ENCODE measurements at places on chromosomes 5 and 9.

- DNase-seq = no peak
Observed at GRCh38 chr9:35027860-35028259, 38.3 kb downstream of the DNAJB5 start.

DNA sequence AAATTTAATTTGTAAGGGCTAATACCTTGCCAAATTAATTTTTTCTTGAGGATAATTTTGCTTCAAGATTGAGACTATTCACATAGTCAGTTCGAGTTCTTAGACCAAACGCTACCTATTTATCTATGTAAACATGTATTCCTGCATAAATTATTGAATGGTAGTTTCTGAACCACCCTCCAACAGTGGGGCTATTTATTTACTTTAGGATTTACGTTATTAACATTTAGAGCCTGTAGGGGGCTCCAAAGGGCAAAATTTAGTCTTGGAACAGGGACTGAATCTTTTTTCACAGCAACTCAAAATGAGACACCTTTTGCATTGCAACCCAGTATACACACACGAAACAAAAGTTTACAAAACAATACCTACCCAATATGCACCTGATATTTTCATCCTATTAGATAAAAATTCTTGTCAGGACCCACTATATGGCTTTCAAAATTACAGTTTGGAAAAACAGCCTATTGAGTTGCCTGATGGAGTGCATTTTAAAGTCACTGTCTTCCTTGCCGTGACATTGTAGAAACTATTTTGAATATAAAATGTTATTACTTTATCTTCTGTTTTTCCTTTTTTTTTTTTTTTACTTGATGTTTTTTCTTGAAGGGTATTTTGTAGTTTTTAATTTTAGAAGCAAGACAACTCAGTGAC, 47.1 kb upstream of the POU4F3 start:
- no peak for DNase-seq

- no peak for DNase-seq
Observed at GRCh38 chr9:34957492-34958410, at the start of gene PHF24. Gene PHF24, plus strand, starts transcription at chr9:34958285. Its CDS starts 13,014 bp downstream, at chr9:34971299.

DNA sequence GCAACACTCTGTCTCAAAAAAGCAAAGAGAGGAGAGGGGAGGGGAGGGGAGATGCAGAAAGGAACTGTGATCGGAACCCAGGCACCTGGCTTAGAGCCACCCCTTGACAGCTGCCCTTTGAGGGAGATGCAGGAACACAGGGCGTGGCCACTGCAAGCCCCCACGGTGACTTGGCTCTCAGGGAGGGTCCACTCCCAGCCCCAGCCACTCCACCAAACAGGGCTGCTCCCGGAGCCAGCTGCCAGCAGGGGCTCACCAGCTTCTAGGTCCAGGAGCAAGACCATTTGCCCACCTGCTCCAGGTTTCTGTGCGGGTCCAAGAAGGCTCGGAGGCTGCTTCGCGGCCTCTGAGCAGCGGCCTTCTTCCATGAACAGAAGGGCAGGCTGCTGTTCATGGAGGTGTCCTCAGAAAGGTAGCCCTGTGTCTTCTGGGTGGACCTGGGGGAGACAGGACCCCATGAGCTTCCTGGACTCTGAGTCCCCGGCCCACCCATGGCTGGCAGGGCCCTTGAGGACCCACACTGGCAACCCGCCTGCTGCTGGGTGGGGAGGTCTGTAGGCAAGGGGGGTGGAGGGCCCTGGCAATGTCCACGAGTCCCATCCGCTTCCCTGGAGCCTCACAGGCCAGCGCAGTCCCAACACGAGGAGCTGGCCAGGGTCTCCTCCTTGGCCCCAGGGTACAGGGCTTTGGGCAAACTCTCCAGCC, 7.9 kb downstream of the C9orf50 start:
- no peak for DNase-seq

- DNase-seq = no peak
Observed at GRCh38 chr9:135950135-135950682, 11.0 kb downstream of the UBAC1 start.

- no peak for DNase-seq
Observed at GRCh38 chr5:36078430-36078829, 11.7 kb upstream of the UGT3A2 start.

GRCh38 chr5:131210151-131210510, 39.4 kb downstream of the LYRM7 start:
- DNase-seq = no peak

DNA sequence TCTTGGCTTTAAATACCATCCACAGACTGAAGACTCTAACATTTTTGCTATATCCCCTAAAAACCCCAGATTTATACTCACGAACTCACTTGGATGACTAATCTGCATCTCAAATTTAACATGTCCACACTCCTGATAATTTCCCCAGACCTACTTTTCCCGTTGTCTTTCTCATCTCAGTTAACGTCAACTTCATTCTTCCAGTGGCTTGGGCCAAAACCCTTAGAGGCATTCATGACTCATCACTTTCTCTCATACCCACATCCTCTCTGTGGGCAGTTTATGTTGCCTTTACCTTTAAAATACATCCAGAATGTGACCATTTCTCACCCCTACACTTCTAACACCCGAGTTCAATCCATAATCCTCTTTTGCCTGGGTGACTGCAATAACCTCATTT, 96.7 kb downstream of the EDIL3 start:
- no peak for DNase-seq

GRCh38 chr5:136992796-136993489, 506.2 kb downstream of the SPOCK1 start:
- no peak for DNase-seq

- no peak for DNase-seq
Observed at GRCh38 chr9:17361378-17361777, 217.5 kb upstream of the SH3GL2 start.

- no peak for DNase-seq
Observed at GRCh38 chr5:124887223-124887622, 140.8 kb upstream of the ZNF608 start.

GRCh38 chr9:130931508-130932254, 7.4 kb downstream of the FIBCD1 start:
- no peak for DNase-seq

- no peak for DNase-seq
Observed at GRCh38 chr9:27940535-27940934, 367.3 kb upstream of the C9orf72 start.

DNA sequence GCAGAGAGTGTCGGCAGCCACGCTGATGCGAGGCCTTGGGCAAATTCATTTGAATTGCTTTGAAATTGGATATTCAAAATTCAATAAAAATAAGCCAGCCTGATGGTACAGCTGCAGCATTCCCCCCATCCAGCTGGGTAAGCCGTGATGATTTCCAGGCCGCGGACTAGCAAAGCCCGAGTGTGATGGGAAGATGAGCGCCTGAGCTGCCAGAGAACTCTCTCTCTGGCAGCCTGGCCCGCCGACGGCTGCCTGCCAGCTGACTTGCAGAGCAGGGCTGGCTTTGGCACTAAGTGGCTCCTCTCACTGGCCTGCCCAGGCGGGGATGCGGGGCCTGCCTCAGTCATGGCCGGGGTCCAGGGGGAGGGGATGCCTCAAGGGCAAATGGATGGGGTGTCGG, 268.3 kb upstream of the WWC1 start:
- no peak for DNase-seq

DNA sequence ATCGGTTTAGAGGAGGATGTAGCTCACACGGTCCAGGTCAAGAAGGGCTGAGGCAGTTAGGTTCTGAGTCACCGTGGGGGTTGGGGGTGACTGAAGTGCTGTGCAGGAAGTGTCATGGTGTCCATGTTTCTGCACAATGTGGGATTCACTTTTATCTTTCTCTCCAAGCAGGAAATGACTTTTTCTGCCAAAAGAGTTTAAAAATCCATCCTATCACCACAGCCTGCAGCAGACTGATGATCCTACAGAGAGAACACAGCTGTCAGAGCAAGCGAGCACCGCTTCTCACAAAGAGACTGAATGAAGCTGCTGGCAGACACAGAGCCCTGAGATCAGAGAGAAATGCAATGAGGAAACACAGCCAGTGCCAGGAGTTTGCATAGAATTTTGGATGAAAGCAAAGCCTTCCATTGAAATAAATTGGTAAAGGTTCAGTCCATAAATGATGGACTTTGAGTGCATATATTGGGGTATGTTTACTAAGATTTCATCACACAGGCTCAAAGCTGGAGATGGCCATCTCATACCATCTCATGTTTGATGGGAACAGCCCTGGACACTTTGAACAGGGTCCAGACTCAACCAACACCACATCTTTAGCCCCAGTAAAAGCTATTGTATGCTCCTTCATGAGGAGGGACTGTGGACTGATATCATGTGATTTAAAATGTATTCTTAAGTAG, 213.9 kb upstream of the FBXL7 start:
- no peak for DNase-seq

- DNase-seq = no peak
Observed at GRCh38 chr9:31135567-31135966, 1248.9 kb upstream of the ACO1 start.

- no peak for DNase-seq
Observed at GRCh38 chr5:116303810-116304209, 219.0 kb downstream of the COMMD10 start.

GRCh38 chr9:78697618-78698017, 400.7 kb downstream of the PSAT1 start:
- no peak for DNase-seq

DNA sequence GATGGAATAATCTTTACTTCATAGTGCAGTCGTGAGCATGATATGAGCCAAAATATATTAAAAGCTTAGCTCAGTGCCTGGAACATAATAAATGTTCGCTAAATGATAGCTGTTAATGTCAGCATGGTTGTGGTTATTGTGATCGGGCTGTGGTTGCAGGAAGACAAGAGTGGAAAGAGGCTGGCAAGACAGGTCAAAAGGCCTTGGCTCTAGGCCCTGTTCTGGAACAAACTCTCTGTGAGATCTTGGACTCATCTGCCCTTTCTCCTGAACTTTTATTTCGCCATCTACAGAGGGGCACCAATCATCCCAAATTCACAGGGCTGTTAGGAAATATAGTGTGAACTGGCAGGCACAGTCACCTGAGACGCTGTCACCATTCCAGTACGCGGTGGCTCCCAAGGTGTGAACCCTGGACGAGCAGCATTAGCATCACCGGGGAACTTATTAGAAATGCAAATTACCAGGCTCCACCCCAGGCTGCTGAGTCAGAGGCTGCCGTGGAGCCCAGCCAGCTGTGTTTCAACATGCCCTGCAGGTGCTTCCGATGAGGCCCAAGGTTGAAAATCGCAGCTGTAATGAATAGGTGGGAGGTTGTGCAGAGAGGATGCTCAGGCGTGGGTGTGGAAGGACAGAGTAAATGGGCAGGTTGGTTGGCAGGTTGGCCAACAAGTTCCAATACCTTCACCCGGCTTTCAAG, 50.2 kb upstream of the SAP30L start:
- no peak for DNase-seq

- no peak for DNase-seq
Observed at GRCh38 chr5:125198270-125198974, 452.0 kb upstream of the ZNF608 start.

DNA sequence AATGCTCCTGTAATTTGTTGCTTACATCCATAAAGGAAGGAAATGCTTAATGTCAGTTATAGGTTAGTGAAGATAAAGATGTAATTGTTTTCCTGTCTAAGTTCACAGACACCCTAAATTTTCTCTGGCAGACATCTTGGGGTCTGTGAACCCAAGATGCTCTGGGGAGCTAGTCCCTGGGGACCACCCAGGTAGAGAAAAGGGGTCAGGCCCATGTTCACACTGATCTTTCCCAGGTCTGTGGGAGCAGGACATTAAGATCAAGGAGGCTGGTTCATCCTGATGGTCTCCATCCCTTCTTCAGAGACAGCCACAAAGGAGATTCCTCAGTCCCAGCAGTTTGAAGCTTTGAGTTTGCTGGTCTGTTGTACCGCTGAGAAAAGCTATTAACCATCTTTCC, 267.5 kb downstream of the ARHGAP26 start:
- no peak for DNase-seq

DNA sequence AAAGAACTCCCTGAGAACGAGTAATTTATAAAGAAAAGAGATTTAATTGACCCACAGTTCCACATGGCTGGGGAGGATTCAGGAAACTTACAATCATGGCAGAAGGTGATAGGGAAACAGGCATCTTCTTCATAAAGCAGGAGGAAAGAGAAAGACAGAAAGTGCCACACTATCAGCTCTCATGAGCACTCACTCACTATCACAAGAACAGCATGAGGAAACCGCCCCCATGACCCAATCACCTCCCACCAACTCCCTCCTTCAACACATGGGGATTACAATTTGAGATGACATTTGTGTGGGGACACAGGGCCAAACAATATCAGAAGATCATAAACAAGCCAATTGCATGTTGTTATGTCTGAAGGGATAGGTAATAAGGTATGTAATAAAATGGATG, 935.9 kb upstream of the COX7C start:
- DNase-seq = no peak

GRCh38 chr5:59843511-59844213, 49.9 kb downstream of the PDE4D start:
- no peak for DNase-seq

DNA sequence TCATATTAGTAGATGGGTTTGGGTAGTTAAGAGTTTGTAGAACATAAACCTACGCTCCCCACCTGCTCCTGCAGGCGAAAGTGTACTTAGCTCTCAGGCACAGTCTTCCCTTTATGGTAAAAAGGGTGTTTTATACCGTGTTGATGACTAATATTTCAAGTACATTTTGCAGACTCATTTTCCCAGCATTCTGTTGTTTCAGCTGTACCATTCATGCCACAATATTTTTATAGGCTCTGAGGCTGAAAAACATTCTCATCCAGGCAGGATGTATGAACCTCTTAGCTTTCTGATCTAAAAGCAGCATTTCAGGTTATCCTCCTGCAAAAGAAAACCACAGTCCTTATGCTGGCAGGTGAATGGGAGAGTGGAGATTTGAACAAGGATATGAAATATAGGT, 231.4 kb downstream of the NR2F1-AS1 start:
- DNase-seq = no peak

DNA sequence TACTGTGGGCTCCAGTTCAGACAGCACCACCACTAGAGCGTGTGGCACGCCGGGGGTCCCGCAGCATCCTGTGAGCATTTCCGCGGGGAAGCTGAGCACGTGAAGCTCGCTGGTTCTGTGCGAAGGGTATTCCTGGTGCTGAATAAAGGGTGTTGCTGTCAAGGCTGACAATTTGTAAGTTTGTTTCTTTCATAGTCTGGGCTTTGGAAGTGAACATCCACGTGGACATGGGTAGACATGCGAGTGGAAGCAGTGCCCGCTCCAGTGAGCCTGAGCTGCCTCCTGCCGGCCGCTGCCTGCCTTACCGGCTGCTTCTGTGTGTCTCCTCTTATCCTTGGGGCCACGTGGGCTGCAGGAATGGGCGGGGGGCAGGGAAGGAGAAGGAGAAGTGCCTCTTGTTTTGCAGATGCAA, 14.7 kb downstream of the NDUFS6 start:
- no peak for DNase-seq

DNA sequence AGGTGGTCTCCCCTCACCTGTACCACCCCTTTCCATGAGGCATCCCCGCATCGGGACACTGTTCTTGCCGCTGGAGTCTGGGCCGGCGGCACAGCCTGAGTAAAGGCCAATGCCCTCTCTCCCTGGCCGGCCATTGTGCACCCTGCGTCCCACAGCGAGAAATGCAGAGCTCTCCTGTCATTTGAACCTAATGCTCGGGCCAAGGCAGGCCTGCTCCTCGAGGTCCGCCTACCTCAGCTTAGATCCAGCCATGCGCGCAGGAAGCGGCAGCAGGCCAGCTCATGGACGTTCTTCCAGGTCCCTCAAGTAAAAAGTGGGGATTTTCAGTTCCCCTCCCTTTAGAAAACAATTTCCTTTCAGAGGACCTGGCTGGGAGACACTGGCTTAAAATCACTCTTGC, 135.0 kb downstream of the HSD17B3 start:
- no peak for DNase-seq
